ENCODE measurements at places on chromosomes 3 and 15.

- no peak for DNase-seq
Measured at GRCh38 chr3:158249183-158249582, 139.3 kb downstream of the RSRC1 start.

GRCh38 chr3:186663361-186664118, 2.3 kb upstream of the HRG start:
- DNase-seq, result no peak

DNA sequence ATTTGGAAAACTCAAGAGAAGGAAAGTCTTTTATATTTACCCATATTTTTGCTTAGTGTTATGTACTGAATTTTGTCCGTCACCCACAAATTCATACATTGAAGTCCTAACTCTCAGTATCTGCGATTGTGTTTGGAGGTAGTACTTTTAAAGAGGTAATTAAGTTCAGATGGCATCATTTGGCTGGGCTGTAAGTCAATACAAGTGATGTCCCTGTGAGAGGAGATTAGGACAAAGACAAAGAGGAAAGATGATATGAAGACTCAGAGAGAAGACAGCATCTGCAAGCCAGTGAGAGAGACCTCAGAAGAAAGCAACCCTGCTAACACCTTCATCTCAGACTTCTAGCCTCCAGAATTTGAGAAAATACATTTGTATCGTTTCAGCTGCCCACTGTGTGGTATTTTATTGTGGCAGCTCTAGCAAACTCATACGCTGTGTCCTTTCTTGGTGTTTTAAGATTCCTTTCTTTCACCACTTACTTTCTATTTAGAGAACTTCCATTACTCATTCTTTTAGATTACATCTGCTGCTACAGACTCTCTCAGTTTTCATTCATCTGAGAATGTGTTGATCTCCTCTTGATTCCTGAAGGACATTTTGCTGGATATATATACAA, 17.0 kb downstream of the LRCH3 start:
- no peak for DNase-seq

- no peak for DNase-seq
Measured at GRCh38 chr3:106823701-106824100, 553.5 kb upstream of the CCDC54 start.

DNA sequence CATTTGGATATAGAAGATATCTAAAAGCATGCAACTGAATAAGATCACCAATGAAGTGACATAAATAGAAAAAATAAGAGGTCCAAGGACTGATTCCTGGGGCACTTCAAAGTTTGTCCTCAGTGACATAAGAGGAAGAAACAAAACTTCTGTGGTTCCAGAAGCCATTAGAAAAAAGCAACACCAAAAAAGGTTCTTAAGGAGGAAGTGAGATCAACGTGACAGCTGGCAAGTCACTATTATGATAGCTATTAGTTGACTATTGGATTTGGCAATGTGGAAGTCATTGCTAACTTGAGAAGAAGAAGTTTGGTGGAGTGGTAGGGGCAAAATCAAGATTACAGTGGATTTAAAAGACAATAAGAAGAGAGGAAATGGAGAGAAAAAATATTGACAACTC, 1098.3 kb downstream of the NAALADL2 start:
- DNase-seq, result no peak

DNA sequence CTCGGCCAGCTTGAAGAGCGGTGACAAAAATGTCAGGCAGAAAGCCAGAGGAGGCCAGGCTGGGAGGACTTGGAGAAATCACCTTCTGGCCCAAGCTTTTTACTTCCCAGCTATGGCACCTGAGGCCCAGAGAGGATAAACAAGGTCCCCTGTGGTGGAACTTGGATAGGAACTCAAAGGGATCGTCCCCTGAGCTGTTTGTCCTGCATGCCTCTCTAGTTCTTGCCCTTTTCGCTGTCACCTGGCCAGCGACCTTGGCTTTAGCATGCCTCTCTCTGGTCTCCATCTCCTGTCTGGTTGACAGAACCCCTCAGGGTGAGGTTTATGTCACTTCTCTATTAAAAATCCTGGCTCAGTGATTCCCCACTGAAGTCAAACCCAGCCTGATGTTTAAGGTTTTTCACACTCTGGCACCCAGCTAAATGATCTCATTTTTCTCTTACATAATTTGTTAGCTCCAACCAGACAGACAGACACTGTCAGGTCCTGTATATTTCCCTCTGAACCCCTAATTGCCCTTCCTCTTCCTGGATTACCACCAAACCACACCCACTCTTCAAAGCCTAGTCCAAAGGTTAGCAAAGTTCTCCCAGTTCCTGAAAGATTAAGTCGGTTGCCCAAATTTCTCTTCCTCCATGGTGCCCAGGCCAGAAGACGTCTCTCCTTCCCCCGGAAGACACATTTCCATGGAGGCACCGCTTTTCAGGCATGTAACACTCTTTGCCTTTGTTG, 169.1 kb downstream of the FAM43A start:
- DNase-seq, result no peak

GRCh38 chr3:150673966-150674365, 29.8 kb downstream of the ERICH6 start:
- DNase-seq, result no peak

DNA sequence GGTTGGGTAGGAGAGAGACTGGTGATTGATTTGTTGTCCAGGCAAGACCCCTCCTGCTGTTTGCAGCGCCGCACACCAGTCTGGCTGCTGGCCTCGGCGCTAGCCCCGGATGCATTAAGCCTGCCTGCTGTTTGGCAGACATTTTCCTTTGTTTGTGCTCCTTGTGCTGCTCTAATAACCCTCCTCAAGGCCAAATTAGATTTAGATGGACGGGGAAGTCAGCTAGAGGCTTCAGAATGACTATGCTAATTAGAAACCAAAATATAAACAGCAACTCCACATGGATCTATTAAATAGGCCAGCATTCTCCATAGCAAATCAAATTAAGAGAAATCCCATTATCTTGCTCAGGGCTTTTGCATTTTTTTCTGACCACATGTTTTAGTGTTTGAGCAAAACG, 445.2 kb downstream of the SQOR start:
- DNase-seq, result no peak

GRCh38 chr3:9951126-9951525, 1.1 kb downstream of the PRRT3 start:
- no peak for DNase-seq

GRCh38 chr3:190911382-190911781, 48.9 kb upstream of the GMNC start:
- no peak for DNase-seq

- DNase-seq, result no peak
Measured at GRCh38 chr3:29201604-29202003, 79.3 kb upstream of the RBMS3 start.

DNA sequence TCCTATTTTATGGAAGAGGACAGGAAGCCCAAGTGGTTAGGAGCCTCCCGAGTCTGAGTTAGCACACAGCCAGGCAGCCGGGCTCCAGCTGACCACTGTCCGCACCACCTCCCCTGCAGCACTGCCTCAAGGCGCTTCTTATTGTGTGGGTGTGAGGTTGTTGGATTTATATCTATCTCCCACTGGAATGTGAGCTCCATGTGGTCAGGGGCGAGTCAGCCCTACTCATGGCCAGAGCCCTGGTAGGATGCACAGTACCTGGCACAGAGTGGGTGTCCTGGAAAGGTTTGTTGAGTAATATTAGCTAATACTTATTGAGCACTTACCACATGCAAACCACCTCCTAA, 9.7 kb upstream of the FBLN2 start:
- no peak for DNase-seq

GRCh38 chr15:43230640-43231115, 9.9 kb upstream of the EPB42 start:
- DNase-seq, result no peak

- no peak for DNase-seq
Measured at GRCh38 chr15:85642693-85643066, 152.0 kb downstream of the KLHL25 start.

- DNase-seq, result no peak
Measured at GRCh38 chr3:50445919-50446318, 57.5 kb downstream of the CACNA2D2 start.

- DNase-seq, result no peak
Measured at GRCh38 chr3:143045639-143046038, 44.3 kb downstream of the U2SURP start.

DNA sequence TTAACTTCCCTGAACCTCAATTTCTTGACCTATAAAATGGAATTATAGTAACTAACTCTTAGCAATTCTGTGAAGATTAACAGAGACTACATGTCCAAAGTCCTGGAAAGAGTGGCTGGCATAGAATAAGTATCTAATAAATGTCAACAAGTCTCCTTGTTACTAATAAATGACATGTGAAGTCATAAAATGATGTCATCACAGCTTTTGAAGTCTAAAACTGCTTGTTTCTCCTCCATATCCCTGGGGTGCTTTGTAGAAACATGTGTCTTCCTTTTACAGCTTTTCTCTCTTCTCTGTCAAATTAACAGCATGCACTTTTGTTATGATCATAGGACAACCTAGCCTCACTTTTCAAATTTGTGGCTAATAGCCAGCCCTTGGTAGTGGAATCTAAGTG, 510.2 kb downstream of the NTRK3 start:
- no peak for DNase-seq

- DNase-seq, result no peak
Measured at GRCh38 chr3:167502401-167502800, 28.6 kb upstream of the SERPINI2 start.

DNA sequence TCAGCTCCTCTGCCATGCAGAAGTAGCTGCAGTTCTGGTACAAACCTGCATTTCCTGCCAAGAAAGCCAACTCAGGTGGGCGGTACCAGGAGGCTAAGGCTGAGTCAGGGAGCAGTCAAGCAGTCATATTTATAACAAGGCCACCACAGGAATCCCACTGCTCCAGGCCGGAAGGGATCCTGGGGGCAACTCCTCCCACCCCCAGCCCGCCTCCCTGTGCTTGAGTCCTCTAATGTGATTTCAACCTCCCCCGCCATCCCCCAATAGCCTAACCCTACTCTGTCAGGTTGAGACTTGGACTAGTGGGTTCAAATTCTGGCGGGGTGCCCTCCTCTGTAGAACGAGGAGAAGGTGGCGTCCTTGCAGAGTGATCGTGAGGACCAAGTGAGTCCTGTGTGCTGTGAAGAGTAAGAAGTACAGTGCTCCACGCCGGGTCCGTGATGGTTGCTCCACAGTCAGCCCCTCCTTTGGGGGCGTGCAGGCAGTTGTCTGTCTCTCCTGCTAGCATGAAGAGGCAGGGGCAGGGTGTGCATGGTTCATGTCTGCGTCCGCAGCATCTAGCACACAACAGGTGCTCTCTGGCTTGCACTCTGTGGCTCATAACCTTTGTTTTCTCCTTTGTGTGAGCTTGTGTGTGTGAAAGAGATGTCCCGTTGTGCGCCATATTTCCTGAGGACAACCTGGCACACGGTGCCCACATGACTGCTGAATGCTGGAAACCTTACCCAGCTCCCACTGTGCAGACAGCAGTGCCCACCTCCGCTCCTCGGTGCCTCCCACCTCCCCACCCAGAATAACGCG, 78.3 kb downstream of the SMAD6 start:
- DNase-seq, result no peak

DNA sequence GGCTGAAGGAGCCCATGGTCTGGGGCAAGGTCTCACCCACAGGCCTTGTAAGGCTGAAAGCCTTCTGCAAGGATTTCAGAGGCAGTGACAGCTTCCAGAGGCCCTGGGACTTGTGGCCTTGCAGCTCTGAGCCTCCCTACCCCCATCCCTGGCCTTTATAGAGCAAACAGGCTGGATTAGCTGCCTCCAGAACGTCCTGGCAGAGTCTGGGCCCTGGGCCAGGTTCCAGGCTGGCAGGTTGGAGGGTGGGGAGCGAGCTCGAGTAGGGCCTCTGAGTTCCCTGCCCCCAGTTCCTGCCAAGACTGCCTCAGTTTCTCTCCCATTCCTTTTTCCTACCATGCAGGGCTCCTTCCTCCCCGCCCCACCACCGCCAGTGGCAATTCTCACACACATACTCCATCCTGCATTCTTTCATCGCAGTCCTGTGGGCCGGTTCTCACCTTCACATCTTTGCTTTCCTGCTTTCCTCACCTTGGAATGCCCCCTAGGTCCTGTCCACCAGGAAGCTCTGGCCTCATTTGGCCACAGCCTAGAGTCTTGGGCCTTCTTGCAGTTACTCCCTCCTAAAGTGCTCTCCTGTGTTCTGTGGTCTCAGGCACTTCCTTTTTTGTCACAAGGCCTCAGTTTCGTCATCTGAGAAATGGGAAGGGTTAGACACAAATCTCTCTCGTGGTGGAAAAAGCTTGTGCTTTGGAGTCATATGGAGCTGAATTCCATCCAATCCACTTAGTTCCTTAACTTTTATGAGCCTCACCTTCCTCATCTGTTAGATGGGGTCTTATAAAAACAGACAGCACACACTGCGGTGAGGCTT, 2.7 kb downstream of the LMAN1L start:
- DNase-seq, result no peak

GRCh38 chr3:194323785-194324735, 27.1 kb downstream of the CPN2 start:
- peak; percentile 31 for DNase-seq

- peak; percentile 25 for DNase-seq
Measured at GRCh38 chr3:184284696-184285095, 8.9 kb downstream of the ECE2 start.

- DNase-seq, result no peak
Measured at GRCh38 chr3:188362405-188362831, 208.5 kb downstream of the LPP start.

- no peak for DNase-seq
Measured at GRCh38 chr15:48862705-48863104, 15.2 kb upstream of the EID1 start.

DNA sequence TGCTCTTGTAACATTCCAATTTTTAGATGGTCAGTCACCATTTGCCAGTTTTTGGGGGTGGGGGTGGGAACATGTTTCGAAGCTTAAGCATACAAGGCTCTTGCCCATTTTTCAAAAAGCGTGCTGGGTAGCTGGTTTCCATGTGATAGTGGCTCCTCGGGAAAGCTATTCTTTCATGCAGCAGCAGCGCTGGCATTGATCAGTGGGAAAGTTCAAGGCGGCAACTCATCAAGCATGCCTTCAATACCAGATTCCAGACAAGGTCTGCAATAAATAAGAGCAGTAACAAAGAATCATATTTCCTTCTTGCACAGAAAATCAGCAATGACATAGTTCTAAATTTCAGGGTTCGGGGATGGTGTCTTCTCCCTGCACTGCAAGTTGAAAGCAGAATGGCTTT, 133.5 kb upstream of the ONECUT1 start:
- no peak for DNase-seq

DNA sequence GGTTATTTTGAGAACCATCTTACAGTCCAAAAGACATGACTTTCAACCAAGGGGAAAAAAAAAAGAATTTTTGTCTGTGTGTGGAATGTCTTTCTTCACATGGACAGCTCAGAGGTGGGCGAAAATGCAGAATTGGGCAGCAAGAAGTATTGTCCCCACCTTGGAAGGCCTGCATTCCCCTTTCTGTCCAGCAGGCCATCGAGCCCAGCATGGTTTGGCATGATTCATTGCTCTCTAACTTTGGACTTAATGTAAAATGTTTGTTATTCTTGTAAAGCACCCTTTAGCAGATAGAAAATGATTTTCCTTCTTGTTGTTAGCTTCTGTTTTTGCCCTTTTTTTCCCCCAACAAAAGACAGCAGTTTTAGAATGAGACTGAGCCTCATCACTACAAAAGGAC, 12.4 kb downstream of the MYO1E start:
- no peak for DNase-seq

- peak; percentile 61 for DNase-seq
Measured at GRCh38 chr3:128426128-128426921, 40.4 kb downstream of the DNAJB8 start.
